ENCODE measurements at places on chromosomes 13 and 19.

DNA sequence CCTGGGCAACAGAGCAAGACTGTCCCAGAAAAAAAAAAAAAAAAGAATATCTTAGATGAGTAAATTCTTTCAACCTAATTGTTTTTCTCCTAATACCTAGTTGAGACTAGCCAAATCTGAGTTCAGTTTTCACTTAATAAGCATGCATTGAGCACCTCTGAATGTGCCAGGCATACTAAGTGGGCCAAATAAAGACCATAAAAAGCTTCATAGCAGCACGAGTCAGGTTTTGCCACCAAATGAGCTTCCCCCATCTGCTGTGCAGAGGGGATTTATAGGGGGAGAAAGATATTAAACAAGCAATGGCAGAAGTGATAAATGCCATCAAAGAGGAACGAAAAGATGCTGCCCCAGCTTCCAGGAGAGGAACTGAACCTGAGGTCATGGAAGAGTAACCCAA, 11.4 kb downstream of the THSD1 start:
- no peak for DNase-seq

DNA sequence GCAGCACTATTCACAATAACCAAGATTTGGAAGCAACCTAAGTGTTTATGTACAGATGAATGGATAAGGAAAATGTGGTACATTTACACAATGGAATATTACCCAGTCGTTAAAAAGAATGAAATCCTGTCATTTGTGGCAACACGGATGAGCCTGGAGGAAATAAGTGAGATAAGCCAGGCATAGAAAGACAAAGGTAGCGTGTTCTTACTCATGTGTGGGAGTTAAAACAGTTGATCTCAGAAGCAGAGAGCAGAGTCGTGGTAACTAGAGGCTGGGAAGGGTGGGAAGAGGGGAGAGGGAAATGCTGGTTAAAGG, 29.5 kb downstream of the LILRB4 start:
- DNase-seq, result no peak

DNA sequence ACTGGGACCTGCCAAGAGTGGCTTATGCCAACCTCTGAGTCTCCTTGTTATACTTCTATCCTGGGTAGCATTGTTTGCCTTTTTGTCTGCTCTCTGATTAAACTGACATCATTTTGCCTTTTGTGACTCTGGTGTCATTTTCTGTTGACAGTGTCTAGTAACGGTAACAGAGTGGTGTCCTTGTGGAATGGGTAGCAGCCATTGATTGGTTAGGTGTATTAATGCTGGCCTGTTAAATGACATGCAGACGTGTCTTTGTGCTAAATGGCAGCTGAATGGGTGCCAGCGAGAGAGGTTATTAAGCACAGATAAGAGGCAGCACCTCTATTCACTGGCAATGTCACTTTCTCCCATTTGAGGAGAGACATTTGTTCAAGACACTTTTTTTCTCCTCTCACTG, 1289.4 kb downstream of the PCDH9 start:
- DNase-seq, result no peak

GRCh38 chr19:38370299-38370698, 4.1 kb upstream of the PSMD8 start:
- DNase-seq, result no peak

GRCh38 chr19:1773184-1773583, 19.9 kb downstream of the ONECUT3 start:
- DNase-seq, result no peak

- DNase-seq, result no peak
Observed at GRCh38 chr19:19900139-19900728, 512 bp upstream of the ZNF93 start.

GRCh38 chr13:39108783-39109182, 70.5 kb downstream of the NHLRC3 start:
- DNase-seq, result no peak

- DNase-seq, result no peak
Observed at GRCh38 chr19:31329819-31330218, 19.4 kb downstream of the TSHZ3 start.

DNA sequence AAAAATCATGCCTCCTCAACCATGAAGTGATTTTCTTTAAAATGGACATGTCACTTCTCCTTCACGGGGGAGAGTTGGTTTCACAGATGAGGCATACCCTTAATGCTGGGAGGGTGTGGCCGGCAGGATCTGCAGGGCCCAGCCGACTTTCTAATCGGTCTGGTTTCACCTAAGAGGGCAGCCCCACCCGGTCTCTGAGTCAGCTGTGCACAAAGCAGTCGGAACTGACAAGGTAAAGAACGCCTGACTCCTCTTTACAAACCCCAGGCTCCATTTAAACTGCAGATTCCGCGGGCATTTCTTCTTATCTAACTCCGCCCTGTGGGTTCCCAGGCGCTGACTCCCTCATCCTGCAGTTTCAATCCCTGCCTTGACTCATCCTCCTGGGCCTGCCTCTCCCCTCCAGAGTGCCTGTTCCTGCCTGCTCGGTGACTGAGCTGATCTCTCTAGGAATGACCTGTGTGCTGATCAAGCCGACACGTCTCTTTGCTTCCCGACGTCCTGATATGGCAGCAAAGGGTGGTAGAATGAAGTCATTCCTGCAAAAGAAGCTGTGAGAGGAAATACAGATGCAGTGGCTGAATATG, 63.4 kb downstream of the EFNB2 start:
- peak; percentile 24 for DNase-seq

- peak; percentile 80 for DNase-seq
Observed at GRCh38 chr19:1223018-1223855, 14.6 kb downstream of the CBARP start.

- no peak for DNase-seq
Observed at GRCh38 chr13:97253581-97254293, 31.6 kb downstream of the MBNL2 start.

DNA sequence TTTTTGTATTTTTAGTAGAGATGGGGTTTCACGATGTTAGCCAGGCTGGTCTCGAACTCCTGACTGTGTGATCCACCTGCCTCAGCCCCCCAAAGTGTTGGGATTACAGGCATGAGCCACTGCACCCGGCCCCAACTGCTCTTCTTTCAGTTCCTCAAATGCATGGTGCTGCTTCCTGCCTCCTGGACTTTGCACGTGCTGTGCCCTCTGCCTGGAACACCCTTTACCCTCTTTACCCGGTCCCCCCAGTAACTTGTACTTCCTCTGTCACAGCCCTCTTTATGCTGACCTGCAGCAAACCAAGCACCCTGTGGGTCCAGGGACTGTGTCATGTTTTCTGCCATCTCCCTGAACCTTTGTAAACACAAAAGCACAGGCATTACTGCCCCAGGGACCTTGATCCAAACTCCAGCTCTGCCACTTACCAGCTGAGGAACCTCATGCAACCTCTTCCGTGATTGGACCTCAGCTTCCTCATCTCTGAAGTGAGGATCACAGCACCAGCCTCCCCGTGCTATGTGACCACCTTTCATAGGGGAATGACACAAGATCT, 3.8 kb downstream of the BLVRB start:
- no peak for DNase-seq

DNA sequence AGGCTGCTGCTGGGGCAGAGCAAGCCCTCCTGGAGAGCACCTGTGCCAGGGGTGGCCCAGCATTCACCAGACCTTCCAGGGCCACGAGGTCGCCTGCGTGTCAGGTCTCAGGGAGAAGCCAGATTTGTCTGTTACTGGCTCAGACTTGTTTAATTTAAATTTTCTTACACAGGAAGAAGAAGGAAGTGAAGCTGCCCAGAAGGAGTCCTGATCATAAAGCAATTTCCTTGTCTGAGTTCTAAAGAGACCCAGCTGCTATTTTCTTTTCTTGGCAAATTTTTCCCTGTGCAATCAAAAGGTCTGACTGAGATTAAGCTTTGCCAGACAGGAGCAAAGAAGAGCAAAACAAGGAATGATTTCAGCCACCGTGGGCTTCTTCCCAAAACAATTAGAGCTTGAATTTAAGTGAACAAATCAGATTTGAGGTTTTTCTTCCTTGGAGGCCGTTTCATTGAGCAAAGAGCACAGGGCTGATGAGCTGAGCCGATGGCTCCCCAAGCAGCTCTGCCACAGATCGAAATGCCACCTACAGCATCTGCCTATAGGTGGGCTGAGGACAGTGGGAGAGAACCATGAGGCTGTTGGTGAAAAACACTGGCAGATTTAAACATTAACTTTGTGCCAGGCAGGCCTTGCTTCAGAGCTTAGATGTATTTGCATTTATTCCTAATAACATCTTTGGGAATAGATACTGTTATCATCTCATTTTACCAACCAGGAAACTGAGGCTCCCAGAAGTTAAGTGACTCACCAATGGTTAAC, 40.1 kb downstream of the HSPH1 start:
- DNase-seq, result no peak

DNA sequence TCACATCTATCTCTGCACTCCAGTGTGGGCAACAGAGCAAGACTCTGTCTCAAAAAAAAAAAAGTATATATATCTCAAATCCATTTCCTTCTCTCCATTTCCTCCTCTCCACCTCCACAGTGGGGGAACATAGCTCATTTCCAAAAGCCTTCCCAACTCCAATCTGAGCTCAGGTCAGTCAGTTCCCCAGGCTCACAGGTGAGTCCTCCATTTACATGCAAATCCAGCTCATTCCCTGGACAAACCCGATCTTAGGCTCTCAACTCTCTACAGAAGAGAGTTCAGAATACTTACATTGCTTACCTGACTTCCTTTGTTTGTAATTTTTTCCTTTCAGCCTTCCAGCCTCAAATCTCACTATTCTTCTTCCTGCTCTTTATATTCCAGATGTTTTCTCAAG, 518.3 kb downstream of the GPC6 start:
- DNase-seq, result no peak

- DNase-seq, result no peak
Observed at GRCh38 chr19:676339-677105, at the start of gene FSTL3. Gene FSTL3 (plus strand): TSS chr19:676392. CDS start chr19:676424, 32 bp downstream.

- no peak for DNase-seq
Observed at GRCh38 chr19:45417151-45417550, 6.6 kb downstream of the ERCC1 start.

GRCh38 chr13:73096638-73097037, 37.8 kb downstream of the KLF5 start:
- no peak for DNase-seq

- no peak for DNase-seq
Observed at GRCh38 chr13:109785892-109786450, 412 bp downstream of the IRS2 start.

DNA sequence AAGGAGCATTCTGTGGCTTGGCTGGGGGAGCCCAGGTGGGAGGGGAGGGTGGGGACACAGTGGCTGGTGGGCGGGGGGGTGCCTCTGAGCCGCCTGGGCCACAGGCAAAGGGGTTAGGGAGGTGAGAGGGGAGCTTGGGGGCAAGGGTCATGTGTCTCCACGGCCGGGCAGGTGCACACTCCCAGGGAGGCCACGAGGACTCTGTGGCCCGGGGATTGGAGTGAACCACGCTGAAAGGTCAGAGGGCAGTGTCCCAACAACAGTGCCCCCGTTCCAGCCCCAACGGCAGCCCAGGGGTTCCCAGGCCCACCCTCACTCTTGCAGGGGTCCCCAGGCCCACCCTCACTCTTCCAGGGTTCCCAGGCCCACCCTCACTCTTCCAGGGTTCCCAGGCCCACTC, 9.6 kb downstream of the C2CD4C start:
- no peak for DNase-seq

DNA sequence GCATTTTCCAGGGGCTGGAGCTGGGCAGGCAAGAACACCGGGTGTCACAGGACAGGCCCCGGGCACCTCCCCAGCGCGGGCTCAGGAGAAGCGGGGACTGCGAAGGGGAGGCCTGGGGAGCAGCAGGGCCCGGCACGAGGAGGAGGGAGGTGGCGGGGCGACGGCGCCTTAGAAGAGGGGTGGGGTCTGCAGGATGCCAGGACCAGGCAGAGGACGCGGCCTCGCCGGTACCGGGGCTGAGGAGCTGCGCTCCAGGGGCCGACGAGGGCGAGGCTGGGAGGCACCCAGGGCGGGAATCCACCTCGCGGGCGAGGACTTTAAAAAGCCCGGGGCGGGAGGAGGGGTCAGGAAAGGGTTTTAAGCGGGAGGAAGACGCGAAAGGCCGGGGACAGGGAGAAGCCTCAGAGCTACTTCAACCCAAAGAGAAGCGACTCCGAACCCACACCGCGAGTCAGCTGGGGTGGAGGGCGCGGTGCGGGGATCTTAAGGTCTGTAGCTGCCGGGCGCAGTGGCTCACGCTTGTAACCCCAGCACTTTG, 665 bp downstream of the ZNF347 start:
- DNase-seq, result peak; percentile 20

GRCh38 chr19:48171710-48172109, 1.2 kb downstream of the ZSWIM9 start:
- no peak for DNase-seq

GRCh38 chr19:3980353-3981251, 4.7 kb downstream of the EEF2 start:
- DNase-seq, result peak; percentile 22

DNA sequence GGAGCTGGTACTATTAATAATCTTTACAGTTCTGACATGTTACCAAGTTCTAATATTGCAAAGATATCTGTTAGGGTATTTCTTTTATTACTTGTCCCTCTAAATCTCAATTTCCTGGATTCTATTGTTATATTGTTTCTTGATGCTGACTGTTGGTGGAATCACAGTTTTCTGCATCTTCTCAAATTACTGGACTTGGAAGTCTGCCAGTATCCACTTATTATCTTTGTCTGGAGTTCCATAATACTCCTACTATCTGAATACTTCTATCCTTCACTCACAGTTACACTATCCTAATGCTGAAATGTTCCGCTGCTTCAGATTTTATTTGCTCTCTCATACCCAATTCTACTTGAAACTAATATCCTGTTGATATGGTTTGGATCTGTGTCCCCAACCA, 1985.7 kb upstream of the PRR20A start:
- no peak for DNase-seq

DNA sequence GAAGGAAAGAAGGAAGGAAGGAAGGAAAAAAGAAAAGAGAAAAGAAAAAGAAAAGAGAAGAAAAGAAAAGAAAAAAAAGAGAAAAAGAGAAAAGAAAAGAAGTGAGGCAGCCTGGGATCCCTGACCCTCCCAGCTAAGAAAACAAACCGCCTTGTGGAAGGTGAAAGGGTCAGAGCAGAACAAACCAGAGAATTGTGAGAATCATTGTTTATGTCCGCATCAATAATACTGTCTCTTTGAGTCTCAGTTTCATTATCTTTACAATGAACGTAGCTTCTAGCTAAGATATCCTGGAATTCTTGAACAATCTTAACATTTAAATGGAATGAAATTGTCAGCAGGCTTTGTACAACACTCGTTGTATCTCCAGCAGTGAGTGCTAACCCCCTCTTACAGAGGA, 66.4 kb upstream of the SERP2 start:
- DNase-seq, result no peak

DNA sequence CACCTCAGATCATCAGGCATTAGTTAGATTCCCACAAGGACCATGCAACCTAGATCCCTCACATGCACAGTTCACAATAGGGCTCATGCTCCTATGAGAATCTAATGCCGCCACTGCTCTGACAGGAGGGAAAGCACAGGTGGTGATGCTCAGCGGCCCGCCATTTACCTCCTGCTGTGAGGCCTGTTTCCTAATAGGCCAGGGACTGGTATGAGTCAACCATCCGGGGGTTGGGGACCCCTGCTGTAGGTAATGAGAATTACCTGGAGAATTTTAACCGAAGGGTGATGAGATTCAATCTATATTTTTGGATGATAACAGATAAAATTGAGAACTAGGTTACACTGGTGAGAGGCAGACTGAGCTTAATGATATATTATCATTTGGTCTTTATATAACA, 101.4 kb downstream of the LACC1 start:
- no peak for DNase-seq
